Activated CD4-positive, alpha-beta T cell treated with anti-CD3 and anti-CD28 coated beads, Interleukin-2, amount 10 ng/mL, durations not matched to agents 24 days and 14 days (primary cell): ENCODE measurements at places on chromosomes 2 and 18. TPM values are rescaled to one million over a fixed set of nuclear protein-coding genes. Genes with fewer than 3 reads are reported as not detected.

CD8A gene
- 1.1 and 1.3 TPM in 2 replicates for total RNA-seq

ADRA2B gene
- 0.21 TPM in 2 replicates for total RNA-seq

GKN2 gene
- total RNA-seq = not detected in 2 replicates

DRC1 gene
- total RNA-seq = not detected in 2 replicates

UGT1A3 gene
- not detected in 2 replicates for total RNA-seq

ALLC gene
- total RNA-seq = not detected in 2 replicates

VPS4B gene
- total RNA-seq = 50.8 and 62.1 TPM in 2 replicates

CENPA gene
- 21.8 and 23.6 TPM in 2 replicates for total RNA-seq

KIAA2012 gene
- not detected in 2 replicates for total RNA-seq

DNA sequence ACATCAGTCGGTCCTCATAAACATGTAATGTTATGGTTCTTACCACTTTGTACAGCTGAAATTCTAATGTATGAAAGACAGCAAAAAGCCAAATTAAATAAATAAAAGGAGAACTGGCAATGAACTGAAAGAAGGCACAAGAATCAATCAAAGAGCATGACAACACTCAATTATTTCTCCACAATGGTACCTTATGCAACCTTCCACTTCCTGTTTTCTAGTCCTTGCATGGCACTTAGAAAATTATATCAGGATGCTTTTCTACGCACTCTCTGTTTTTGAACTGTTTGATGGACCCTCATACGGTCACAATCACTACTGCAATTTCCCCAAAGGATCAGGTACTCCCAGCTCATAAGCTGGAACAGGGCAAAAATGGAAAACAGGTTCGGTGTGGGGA lies 81.6 kb downstream of the EPB41L3 start:
- DNase-seq = no peak

DNA sequence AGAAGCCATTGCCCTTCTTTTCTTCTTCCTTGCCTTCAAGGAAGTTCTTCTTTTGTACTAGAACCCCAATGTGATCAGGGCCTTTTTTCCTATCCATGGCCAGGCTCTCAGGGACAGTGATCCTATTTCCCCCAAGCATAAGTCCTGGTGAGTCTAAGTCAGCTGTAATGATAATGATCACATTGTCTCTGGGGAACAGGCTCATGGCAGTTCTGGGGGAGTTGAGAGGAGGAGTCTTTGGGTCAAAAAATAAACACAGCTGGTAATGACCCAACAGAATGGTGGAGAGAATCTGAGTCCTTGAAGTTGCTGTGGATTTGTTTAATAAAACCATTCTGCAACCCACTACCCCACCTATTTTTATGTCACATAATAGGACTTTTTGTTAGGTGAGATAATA lies 96.6 kb downstream of the SOCS6 start:
- DNase-seq = no peak

GRCh38 chr2:240339411-240340360 lies 95.8 kb upstream of the GPC1 start:
- no peak for DNase-seq

DNA sequence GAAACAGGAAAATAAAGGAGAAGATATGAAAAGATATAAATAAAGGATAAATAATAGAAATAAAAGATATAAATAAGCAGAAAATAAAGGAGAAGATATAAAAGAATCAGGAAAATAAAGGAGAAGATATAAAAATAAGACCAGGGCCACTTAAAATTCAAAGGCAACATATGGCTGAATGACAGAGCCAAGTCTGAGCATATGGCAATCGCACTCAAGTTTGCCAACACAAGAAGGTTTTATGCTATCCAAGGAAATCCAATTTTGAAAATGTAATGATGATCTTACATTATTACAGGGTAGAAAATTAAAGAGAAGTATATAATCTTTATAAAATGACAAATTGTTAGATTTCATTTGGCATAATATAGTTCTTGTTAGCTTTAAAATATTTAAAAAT lies 33.6 kb downstream of the USP40 start:
- no peak for DNase-seq

DNA sequence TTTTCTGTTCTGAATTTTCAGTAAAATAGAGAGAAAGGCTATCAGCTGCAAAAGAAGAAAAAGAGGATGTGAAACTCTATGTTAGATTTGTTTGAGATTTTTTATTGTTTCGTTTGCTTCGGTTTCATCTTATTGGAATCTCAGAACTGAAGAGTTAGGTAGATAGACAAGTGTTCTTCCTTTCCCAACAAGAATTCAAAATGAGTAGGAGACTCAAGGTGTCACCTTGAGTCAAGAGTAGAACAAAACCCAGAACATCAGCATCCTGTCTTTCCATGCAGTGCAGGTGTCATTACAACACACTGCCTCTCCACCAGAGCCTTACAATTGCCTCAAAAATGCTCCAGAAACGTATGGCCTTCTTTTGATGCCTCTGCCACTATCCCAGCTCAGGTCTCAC lies 21.1 kb downstream of the NBAS start:
- peak; percentile 29 for DNase-seq

GRCh38 chr2:172241222-172241621 lies 138.5 kb upstream of the DLX2 start:
- DNase-seq = no peak

DNA sequence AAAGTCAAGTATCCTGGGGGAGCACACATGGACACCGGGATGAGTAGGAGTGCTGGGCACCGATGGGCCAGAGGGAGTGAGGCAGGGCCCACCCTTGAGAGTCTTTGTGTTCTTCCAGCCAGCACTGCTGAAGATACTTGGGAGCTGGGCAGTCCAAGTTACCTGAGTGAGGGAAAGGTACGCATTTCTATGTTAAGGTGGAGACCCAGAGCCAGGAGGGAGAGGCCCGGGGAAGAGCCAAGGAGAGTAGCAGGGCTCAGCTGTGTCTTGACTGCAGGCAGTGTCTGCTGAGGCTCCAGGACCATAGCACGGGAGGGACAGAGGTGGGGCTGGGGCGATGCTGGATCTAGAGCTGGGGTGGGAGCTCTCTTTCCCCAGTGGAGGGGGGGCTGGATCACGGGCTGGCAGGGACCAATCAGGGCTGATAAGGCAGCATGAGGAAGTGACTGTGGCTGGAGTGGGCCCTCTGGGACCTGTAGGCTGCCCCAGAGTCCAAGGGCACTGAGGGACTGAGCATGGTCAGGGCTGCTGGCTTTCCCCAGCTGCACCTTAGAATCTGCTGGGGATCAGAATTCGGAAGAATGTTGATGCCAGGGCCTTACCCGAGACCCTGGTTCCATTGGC lies 289.2 kb downstream of the PHLPP1 start:
- DNase-seq = no peak

GRCh38 chr2:134305109-134305491 lies 51.2 kb downstream of the MGAT5 start:
- no peak for DNase-seq

DNA sequence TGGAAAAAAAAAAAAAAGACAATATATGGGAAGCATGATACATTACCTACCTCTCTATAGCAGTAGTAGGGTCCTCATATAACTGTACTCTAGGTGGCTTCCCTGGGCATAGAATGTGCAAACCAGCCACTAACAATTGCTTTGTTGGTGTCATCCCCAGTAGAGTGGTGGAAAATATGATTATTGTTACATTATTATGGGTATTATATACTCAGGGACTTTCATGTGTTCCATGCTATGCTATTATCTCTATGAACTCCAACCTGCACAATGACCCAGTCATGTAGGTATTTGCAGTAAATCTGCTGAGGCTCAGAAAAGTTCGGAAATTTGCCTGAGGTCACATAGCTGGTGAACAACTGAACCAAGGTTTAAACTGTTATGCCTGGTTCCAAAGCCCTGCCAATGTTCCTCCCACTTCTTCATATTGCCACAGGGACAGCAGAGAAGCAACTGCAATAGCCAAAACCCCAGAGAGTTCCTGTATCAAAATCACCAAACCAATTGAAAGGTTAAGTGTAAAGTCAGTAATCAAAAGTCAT lies 52.6 kb upstream of the MAP4K4 start:
- DNase-seq = no peak

DNA sequence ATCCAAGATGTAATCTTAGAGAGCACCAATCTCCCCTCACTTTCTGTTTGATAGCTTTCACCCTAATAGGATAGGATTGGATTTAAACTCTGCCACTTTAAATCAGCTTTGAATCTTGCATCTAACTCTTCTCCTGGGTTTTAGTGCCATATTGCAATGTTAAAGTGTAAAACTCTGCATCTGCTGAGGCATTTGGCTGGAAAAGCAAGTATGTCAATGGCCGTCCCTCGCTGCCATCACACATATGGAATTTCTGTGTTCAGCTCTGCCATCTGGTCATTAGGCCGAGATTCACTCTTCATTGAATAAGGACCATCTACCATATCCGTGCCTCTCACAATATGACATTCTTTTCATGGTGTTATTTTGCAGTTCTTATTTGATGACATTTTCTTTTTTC lies 728.1 kb upstream of the PIK3C3 start:
- DNase-seq = no peak

GRCh38 chr2:9115229-9115628 lies 91.4 kb upstream of the ASAP2 start:
- no peak for DNase-seq

DNA sequence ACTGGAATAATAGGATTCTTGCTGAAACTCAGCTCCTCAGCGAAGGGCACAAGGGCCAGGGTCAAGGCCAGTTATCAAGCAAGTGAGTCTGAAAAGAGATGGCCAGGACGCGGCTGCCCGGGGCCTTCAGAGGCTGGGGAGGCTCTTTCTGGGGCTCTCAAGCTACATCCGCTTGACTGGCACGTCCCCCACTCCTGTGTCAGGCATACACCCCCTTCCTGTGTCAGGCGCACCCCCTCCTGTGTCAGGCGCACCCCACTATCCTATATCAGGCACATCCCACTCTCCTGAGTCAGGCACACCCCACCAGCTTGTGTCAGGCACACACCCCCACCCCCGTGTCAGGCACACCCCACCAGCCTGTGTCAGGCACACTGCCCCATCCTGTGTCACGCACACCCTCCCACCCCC lies 91.8 kb downstream of the TPO start:
- no peak for DNase-seq

GRCh38 chr2:66273933-66274490 lies 160.9 kb upstream of the MEIS1 start:
- no peak for DNase-seq

- DNase-seq = peak; percentile 79
Observed at GRCh38 chr2:181104512-181105115, 124.2 kb downstream of the UBE2E3 start.

GRCh38 chr2:111042772-111043771 lies 77.6 kb upstream of the BCL2L11 start:
- DNase-seq = no peak

GRCh38 chr2:188571543-188572303 lies 280.0 kb downstream of the GULP1 start:
- DNase-seq = no peak

DNA sequence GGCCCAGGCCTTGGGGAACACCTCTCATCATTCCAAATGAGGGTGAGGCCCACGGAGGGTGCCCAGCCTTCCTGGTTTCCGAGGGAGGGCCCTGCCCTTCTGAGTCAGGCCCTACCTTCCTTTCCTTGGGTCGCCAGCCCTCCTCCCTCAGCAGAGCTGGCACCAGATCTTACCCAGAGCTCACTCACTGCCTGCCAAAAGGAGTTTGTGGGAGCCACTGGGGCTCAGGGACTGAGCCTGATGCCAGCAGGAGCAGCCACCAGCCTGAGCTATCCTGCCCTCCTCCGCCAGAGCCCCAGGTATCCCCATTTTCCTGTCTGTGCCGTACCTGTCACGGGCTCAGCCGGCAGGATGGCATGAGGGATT lies 64.1 kb downstream of the NRP2 start:
- no peak for DNase-seq

DNA sequence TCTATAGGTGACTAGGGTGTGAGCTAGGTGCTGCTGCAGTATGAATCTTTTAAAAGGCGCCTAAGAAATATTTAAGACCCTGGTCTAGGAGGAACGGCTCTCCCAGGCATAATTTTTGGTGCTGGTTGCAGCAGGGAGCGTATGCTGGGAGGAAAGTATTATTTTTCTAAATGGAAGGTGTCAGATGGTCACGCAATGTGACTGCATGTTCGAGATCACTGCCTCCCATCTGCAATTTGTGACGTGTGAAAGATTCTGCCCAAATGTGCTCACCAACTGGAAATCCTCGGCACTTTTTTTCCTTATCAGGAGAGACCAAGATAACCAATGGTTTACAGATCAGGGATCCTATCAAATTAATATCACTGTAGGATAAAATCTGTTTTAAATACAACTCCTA lies 95.6 kb upstream of the KLHL14 start:
- no peak for DNase-seq

DNA sequence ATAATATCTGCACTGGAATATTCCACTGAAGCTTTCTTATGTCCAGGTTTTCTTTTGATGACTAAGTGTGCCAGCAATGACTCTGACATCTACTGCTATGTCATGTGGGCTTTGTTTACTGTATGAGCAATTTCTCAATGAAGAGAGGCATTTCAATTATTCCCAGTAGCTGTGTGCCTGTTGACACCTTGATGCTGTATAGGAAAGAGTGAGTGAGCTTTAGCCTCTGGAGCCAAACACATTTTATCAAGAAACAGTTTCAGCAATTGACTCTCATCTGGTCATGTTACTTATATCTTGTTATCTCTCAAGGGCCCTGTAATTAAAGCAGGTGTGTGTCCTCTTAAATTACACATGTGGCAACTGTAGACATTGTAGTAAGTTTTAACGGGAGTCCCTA lies 493.2 kb upstream of the FANCL start:
- no peak for DNase-seq

- peak; percentile 73 for DNase-seq
Observed at GRCh38 chr18:32049393-32050171, 31.0 kb downstream of the RNF125 start.

DNA sequence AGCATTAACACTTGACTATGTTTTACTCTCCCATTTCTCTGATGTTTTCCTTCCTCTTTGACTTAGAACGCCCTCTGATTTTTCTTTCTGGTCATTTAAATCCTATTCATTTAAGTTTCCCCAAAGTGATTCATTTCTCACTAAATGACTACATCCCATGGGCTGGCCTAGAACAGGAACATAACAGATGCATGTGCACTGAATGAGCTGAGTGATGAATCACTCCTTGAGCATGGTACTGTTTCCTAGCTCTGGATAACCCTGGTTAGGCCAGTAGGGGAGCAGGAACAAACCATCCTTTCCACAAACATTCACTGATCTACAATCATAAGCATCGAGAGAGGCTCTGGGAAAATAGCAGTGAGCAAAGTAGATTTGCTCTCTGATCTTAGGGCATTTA lies 221.9 kb upstream of the SETBP1 start:
- no peak for DNase-seq

DNA sequence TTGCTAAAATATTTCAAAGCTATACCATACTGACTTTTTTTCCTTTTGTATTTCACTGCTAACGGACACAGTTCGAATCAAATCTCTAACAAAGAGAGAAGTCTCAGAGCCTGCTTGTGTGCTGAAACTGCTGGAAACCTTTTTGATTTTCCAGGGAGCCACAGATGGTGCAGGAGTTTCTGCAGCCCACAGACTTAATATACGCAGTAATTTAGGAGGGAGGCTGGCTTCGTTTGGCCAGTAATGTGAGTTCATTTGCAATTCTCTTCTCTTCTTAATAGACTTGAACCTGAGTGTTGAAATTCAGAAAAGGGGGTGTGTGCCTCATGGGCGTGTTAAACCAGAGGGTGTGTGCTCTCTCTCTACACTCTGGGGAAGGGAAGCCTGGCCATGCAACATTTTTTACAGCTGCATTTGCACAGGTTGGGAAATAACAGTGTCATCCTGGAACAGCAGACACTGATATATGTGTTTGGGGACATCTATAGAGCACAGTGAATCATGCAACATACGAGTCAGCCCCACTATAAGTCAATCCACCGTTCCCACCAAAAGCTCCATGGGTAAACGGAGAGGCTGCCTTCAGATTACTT lies 333.0 kb downstream of the CLIP4 start:
- DNase-seq = no peak
